ENCODE measurements at places on chromosomes 6 and 20.
A peak's percentile ranks its signal among the peaks of the same experiment; 100 is the strongest.

- DNase-seq = no peak
Observed at GRCh38 chr6:112488238-112488637, 141.1 kb downstream of the RFPL4B start.

- no peak for DNase-seq
Observed at GRCh38 chr20:57977141-57977540, 251.3 kb downstream of the ANKRD60 start.

DNA sequence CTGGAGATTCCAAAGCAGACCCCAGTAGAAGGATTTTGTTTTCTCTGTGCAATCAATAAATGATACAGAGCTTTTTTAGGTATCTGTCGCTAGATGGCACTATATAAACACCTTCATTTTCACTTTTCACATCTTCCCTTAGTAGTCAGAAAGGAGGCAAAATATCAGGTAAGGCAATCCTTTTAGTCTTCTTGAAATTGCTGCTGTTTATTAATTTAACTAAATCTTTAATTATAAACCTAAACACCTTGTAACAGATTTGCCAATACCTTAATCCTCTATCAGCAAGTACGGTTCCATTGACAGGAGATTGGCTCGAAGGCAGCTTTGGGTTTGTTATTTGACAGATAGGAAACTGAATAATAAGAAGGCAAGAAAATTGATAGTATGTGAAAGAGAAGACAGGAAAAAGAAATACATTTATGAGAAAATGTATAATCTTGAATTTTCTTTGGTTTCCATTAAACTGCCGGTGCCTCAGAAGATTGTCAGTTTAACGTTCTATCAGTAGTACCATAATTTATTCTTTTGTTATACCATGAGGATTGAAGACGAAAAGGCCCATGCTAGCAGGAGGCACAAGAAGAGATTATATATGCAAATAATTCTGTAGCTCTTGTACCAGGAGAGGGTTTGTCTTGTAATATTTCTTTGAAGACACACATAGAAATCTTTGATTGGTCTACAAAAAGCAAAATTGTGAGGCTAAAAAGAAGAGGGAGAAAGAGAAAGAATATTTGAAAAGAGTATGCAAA, 23.5 kb upstream of the IBTK start:
- DNase-seq = peak; percentile 30

DNA sequence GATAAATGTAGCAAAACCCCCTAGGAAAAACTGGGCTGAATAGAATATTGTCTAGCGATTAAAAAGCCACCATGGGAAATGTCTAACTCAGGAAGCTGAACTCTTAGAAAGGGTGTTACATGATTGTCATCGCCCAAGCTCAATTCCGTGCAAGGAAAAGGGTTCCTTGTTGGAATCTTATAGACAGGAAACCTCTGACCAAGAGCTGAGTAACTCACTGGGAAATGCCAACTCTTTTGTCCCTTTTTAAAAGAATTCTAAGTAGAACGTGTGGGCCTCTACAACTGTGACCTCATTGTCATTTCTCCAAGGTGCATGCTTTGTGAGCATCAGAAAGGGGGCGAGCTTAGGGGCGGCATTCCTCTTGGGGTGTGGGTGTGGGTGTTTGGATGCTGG, 88.1 kb downstream of the SYNJ2 start:
- no peak for DNase-seq

DNA sequence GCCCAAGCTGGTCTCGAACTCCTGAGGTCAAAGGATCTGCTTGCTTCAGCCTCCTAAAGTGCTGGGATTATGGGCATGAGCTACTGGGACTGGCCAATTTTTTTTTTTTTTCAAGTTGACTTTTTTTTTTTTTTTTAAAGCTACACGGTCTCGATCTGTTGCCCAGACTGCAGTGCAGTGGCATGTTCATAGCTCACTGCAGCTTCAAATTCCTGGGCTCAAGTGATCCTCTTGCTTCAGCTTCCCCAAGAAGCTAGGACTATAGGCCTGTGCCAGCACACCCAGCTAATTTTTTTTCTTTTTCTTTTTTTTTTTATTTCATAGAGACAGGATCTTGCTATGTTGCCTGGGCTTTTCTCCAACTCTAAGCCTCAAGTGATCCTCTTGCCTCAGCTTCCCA, 59.5 kb downstream of the NCOA3 start:
- DNase-seq = no peak

DNA sequence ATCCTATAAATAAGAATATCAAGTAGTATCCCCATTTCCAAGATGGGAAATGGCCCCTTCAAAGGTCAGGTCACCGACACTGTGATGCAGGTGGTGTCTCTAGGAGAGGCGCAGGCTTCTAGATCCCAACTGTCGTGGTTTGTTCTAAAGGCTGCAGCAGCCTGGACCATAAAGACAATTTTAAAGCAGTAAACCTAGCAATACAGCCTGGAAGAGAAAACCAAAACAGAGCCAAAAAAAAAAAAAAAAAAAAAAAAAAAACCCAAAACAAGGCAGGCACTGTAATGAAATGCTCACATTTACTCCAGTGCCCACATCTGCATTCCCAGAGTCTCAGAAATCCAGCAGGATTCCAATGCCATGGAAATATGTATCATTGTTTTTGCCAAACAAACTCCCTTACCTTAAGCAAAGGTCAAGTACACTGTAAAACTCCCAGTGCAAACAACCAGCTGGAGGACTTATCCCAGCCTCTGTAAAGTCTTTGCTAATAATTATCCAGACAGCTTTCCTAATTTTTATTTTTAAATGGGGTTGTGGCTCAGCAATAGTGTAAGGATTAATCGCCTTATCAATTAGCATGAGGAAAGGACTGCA, 98.2 kb downstream of the PSMG4 start:
- no peak for DNase-seq

GRCh38 chr6:106534564-106534982, 94.7 kb downstream of the RTN4IP1 start:
- peak; percentile 46 for DNase-seq

GRCh38 chr6:330948-331347, 38.7 kb downstream of the DUSP22 start:
- no peak for DNase-seq

DNA sequence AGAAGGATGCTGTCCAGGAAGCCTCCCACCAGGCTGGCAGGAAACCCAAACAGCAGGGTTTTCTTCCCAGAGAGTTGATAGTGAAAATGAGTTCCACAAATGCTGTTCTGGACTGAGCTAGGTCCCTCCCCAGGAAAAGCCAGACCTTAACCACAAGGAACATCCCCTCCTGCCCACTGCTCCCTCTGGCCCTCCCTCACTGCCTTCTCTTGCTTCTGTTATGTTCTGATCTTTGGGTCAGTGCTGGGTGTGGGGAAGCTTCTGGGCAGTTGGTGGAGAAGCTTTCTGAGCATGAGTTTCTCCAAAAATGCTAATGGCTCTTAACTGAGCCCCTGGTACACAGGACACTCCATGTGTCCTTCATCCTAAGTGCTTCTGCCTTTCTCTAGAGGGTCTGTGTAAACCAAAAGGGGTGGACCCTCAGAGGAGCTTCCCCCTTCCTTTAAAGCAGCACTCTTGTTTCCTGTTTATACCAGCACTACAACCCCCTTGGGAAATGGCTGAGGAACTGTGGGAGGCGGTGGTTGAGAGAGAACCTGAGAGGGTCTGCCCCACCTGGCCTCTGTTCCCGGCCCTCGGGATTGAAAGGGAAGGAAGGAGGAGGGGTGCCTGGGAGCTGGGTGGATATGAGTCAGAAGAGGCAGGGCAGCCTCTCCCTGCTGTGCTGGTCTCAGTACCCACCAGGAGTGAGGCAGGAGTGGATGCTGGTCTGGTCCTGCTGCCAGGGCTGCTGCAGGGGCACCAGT, 42.0 kb downstream of the CDS2 start:
- DNase-seq = no peak

DNA sequence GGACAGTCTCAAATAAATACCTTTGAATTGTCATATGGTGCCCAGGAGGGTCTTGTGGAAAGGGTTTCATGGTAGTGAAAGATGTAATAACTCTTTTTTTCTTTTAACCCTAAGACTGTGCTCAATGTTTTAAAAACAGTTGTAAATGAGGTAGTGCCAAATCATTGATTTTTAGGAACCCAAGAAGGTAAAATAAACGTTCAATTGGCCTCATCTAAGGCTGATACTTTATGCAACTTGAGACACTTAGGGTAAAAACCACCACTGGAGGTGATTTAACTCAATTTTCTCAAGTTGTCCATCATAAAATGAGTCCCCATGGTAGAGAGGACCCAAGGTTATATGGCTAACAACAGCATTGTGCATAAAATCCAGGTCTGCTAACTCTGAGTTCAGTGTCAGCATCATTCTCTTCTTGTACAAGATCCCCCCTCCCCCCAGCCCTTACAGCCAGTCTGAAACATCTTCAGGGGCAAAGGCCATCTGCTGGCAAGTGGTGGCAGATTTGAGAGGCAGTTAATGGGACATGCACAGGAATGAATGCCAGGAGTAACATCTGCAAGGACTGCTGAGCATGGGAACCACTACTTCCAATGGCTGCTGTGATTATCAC, 244.4 kb downstream of the GMPR start:
- no peak for DNase-seq

DNA sequence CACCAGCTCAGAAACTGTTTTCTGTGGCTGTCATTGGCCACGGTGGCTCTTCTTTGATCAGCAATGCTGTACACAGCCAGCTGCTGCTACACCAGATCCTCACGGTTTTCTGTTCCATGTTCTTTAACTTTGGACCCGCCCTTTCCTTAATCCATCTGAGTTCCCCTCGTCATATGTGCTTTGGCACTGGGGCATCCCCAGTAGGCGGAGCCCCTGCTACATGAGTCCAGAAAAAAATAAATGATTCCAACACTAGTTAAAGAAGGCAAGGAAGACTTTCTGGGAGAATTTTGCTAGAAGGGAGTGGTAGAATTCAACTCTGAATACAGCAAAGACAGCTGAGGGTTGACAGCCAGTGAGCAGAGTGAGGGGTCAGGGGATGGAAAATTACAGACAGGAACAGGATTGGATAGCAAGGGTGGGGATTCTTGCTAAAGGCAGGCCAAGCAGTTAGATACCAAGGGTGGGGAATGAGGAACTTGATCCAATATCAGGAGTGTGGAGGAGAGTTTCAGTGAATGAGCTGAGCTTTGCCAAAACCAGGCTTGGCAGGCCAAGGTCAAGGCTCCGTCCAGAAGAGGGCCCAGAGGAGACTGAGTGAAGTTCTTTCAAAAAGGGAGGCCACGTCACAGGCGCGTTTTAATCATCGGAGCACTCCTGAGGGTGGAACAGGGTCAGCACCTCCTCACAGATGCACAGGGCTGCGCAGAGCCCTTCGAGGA, 391.8 kb downstream of the CDH4 start:
- no peak for DNase-seq

DNA sequence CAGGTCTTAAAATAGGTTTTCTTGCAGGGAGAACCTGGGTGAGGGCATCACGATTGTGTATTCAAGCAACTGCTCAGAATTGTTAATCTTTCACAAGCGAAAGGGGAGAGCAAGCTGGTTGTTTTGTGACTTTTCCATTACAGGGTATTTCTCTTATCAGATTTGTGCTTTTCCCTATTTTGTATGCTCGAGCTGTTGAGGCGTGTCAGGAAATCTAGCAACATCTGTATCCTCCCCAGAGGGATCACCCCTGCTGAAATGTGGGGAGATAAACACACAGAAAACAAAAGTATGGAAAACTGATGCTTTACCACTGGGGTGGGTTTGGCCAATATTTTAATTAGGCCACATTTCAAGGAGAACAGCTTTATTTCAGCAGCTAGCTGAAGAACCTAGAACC, 187.0 kb downstream of the DTNBP1 start:
- no peak for DNase-seq

GRCh38 chr6:170271771-170272314, 19.0 kb downstream of the DLL1 start:
- DNase-seq = peak; percentile 78

DNA sequence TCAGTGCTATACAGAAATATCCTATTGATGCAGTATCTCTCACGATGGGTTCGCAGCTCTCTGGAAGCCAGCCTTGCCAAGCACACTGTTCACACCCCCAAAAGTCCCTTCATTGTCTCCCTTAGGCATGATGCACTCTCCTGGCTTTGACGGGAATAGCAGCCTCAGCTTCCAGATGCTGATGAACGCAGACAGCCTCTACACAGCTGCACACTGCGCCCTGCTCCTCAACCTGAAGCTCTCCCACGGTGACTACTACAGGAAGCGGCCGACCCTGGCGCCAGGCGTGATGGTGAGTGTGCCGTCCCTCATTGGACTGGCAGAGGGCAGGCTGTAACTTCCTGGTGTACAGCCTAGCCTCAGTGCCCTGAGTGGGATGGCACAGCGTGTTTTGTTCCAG, 60.0 kb upstream of the PBOV1 start:
- no peak for DNase-seq

DNA sequence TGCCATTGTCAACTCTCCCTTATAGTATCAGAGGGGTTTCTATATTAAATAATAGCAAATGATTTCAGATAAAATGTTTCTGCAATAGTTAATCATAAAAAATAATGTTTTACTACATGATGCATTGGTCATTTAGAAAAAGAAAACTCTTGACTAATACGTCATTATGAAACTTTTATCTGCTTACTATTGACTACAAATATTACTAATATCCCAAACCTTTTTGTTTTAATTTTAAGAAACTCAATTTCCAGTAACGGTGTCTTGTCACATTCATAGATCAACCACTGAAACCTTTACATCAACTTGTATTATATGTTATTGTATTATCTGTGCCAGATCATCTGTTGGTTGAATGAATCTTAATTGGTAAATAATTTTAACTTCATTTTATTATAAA, 482.9 kb upstream of the SLC35B3 start:
- no peak for DNase-seq

GRCh38 chr6:14108571-14109410, 8.8 kb upstream of the CD83 start:
- DNase-seq = peak; percentile 28

- DNase-seq = no peak
Observed at GRCh38 chr6:12717356-12717755, 789 bp downstream of the PHACTR1 start.

DNA sequence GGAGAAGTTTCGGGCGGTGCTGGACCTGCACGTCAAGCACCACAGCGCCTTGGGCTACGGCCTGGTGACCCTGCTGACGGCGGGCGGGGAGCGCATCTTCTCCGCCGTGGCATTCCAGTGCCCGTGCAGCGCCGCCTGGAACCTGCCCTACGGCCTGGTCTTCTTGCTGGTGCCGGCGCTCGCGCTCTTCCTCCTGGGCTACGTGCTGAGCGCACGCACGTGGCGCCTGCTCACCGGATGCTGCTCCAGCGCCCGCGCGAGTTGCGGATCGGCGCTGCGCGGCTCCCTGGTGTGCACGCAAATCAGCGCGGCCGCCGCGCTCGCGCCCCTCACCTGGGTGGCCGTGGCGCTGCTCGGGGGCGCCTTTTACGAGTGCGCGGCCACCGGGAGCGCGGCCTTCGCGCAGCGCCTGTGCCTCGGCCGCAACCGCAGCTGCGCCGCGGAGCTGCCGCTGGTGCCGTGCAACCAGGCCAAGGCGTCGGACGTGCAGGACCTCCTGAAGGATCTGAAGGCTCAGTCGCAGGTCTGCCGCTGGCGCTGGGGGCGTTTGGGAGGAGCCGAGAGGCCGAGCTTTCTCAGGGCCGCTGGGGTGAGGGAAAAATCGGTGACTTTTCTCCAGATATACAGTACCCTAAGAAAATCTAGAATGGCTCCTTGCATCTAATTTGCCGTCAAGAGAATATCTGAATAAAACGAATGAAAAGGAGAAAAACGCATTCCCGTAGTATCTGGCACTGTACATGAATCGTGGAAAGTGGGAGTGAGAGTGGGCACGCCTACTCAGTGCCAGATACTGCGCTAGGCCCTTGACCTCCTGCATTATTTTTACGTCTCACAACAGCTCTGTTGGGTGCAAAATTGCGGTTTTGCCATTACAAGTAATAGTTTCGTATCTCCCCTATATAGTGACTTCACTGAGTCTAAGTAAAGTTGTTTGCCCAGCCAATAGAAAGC, 1.0 kb downstream of the CALHM6 start:
- peak; percentile 25 for DNase-seq

- no peak for DNase-seq
Observed at GRCh38 chr20:38665506-38666285, 58.6 kb upstream of the SLC32A1 start.
